ENCODE measurements at places on chromosomes 1 and 21.

- no peak for DNase-seq
These were observed 263.2 kb downstream of the TM2D1 start for GRCh38 chr1:61461406-61462384.

DNA sequence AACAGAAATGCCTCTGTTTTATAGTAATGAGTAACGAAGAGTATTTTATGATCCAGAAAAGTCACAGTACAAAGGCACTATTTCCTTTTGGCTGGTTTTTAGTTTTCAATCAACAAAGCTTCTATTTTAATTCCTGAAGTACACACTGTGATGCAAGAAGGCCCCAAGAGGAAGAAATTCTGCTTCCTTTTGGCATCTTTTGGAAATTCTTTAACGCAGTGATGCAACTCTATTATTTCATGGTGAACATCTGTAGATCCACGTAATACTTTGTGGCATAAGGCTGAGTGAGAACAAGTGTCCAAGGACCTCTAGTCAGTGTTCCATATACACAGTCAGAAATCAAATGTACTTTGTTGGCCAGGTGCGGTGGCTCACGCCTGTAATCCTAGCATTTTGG, 137.5 kb downstream of the TGFB2 start:
- no peak for DNase-seq

DNA sequence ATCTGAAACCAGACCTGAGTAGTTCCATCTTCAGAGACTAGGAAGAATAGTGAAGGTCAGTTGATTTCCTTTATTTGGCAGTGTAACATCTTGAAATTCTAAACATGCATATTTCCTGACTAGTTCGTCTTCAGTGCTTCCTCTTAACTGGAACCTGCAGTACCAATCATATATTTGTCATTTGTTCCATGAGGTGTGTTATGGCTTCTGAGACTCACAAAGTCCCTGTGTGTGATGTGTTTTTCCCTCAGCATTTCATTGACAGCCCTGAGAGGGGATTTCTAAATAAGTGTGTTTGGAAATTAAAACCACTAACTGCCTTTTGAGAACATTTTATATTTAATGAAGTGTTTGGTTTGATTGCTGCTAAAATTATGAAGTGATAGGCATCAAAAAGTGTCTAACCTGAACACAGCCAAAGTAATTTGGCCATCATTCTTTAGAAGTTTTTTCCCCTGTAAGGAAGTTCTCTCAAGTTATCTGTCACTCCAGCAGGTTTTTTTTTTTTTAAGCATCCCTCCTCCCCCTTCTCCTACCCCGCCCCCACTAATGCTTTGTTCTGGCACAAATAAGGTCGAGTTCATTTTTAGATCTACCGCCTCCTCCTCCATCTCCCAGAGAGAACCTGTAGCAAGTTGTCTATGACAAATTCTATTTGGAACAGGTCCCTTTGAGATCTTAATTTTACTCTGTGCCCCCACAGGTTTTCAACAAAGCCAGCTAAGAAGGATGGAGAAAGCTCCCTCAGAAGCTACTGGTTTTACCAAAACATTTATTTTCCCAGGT, 61.4 kb downstream of the TMEM200B start:
- DNase-seq = no peak

DNA sequence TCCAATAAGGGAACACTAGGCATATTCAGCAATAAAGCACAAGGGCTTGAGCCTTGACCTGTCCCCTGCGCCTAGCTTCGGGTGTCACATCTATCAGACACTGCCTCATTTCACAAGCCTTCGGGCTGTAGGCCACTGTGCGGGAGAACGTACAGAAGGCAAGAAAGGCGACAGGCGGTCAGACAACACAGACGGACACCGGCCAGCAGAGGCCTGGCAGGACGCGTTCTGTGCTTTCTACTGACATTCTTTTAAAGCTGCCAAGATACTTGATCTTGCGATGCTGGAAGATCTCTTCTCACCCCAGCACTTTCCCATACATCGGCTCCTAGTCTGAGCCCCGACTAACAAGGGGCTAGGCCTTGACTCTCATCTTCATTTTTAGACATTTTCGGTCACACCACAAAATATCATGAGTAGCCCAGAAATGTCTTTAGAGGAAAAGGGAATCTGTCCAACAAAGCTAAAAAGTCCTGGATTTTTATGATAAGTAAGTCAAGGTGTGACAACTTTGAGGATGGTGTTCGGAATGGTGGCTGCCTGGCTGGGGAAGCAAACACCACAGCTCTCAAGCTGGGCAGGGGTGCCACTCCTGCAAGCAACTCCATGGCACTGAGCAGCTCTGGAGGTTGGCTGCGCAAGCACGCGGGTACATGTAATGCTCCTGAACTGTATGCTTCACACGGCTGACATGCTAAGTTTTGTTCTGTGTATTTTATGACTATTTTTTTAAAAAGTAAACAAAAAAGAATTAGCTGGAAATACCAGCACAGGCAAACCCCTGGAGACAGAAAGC, 18.7 kb downstream of the RIPK4 start:
- DNase-seq = no peak

DNA sequence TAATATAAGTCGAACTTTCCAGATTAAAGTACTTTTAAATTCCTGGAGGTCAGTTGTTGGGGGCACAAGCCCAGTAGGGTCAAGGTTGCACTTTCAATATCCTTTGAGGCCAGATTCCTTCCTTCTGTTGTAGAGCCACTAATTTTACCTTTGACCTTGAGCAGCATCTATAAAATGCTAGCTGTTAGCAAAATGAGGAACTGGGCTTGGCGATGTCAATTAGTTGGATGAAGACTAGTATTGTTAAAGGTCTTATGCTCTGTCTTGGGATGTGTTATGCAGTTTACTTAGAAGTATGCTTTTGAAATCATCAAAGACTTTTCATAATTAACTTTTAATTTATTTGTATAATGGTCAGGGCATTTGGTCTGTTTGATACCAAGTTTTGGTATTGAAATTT, 425.9 kb upstream of the PROX1 start:
- no peak for DNase-seq

- DNase-seq = no peak
These were observed 26.6 kb downstream of the A3GALT2 start for GRCh38 chr1:33294071-33295010.

DNA sequence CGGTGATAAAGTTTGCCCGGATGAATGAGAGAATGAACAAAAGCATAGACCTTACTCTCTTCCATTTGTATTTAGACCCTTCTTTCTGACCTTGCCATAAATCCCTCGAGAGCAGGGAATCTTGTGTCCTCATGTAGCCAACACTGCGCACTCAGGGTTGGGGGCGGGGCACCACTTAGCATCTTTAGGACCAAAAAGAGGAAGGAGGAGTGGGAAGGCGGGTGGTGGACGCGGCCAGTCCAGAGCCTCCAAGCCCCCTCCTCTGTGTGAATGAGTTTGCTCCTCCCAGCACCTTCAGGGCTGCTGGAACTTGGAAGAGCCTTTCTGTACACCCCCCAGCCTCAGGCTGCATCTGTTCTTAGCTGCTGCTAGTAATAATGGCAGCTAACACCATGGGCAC, 141.9 kb upstream of the TMEM51 start:
- DNase-seq = no peak

- no peak for DNase-seq
These were observed 78.9 kb downstream of the UBE2U start for GRCh38 chr1:64282351-64282750.

DNA sequence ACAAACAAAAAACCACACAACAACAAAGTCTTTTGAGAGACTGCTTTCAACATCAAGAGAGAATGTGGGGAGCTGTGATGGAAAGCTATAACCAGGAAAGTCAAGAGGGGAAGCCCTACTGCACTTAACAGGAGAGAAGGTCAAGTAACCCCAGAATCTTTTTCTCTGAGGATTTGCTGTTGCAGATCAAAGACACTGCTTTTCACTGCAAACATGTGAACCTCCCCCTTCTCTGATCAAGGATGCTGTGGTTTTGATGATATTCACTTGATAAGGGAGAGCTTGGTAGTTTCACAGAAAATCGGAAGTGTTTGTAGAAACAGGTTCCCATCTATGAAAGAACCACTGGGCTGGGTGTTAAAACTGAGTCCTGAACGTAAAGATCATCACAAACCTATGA, 4.8 kb downstream of the ETV3 start:
- DNase-seq = no peak

DNA sequence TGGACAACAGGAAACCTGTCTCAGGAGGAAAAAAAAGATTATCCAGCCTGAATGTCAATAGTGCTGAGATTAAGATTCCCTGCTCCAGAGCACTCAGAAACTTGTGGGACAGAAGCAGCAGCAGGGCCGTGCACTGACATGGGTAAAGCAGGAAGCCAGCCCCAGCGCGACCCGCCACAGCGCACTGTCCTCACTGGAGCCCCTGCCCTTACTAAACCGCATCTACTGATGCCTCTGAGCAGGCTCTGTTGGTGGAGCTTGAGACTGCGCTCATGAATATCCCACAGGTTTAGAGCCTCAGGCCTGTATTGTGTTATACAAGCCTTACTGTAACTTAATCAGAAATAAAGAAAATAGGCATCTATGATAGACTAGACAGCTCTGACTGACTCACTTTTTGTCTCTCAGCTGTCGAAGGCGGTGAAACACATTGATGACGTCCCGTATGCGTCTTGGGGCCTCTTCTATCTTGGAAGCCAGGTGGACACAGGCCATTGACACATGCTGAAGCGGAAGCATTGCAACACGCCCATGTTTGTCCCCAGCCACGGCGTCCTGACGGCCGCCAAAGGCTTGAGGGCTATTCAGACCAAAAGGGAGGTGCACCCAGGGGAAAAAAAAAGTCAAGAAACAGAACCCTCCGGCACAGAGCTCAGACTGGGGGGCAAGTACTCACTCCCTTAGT, 1.2 kb downstream of the CCNL2 start:
- DNase-seq = no peak

- DNase-seq = no peak
These were observed 122.7 kb downstream of the VAV3 start for GRCh38 chr1:107842241-107842640.

DNA sequence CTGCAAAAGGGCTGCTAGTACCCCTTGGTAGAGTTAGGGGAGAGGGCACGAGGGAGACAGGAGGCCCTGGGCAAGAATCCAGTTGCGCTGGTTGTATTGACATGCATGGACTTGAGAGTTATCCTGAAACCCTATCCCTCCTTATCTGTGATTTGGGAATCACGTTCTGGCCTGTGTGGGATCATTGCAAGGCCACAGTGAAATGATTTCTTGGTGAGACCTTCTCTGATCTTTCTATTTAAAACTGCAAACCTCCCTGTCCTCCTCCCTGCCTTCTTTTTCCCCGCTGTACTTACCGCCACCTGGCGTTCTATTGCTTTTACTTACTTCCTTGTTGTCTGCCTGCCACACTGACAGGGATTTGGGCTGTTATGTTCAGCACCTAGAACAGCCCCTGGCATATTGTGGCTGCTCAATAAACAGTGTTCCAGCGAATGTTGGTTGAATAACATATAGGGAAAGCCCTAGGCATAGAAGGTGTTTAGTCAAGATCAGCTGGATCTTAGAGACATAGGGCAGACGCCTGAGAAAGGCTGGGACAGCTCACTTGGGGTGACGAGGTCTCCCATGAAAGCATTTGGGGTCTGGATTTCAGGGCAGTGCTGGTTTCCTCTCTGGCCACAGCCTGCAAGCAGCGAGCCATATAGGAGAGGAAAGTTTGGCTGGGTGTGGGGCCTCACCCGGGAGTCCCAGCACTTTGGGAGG, 25.6 kb downstream of the ALPL start:
- DNase-seq = no peak

GRCh38 chr1:248804771-248805681, 20.7 kb downstream of the SH3BP5L start:
- no peak for DNase-seq

DNA sequence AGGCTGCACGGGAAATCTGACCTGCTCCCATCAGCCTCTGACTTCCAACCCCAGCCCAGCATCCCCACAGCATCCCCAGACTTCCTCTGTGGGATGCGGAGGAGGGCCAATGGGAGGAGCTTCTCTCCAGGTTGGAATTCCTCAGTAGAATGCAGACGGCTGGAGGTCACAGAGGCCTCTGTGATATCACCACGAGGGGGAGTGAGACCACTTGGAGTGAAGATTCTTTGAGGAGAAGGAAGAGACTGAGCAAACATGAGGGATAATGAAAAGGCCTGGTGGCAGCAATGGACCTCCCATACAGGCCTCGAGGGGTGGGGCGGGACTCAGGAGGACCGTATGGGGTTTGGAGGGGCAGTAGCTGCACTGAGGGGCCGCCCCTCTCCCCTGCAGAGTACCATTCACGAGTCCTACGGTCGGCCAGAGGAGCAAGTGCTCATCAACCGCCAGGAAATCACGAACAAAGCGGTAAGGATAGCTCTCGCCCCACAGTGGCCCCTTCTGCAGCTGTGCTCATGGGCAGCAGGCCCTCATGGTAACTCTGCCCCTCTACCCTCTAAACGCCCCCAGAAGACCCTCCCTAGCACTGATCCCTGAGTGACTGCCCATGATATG, at the start of gene CATSPER4:
Gene CATSPER4, plus strand, starts transcription at position 230 of the 615 bp plus-strand sequence. Its CDS starts 26 bp downstream, at position 256.
- DNase-seq = no peak

GRCh38 chr21:28104346-28104745, 888.3 kb downstream of the LTN1 start:
- DNase-seq = no peak

- DNase-seq = no peak
These were observed 58.4 kb upstream of the IFI44L start for GRCh38 chr1:78561856-78562255.

- DNase-seq = no peak
These were observed 7.2 kb upstream of the NHLH1 start for GRCh38 chr1:160359559-160360226.

DNA sequence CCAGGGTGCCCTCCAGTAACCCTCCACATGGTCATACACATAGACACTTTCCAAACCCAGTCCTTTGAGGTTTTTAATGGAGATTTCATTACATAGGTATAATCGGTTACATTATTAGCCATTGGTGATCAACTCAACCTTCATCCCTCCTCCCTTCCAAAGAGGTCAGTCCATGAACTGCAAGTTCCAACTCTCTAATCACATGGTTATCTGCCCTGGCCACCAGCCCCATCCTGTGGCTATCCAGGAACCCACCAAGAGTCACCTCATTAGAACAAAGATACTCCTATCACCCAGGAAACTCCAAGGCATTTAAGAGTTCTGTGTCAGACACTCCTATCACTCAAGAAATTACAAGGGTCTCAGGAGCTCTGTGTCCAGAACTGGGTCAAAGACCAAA, 12.2 kb downstream of the ATP1A4 start:
- no peak for DNase-seq

DNA sequence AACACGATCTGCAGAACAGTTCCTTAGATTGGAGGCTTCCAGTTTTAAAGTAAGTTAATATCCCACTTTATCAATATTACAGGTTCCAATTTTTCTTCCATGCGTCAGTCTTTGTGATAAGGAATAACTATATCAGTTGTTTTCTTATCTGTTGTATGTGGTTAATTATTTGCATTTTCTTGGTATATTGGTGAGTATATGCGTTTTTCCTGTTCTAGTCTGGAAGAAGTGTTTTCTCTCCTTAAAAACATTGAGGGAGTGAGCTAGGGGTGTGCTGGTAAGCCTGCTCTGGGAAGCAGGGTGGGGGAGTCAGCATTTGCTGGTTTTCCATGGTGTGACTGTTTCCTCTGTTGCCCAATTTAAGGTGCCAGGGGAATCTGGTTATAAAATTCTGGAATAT, 50.2 kb upstream of the KIF1B start:
- DNase-seq = no peak

DNA sequence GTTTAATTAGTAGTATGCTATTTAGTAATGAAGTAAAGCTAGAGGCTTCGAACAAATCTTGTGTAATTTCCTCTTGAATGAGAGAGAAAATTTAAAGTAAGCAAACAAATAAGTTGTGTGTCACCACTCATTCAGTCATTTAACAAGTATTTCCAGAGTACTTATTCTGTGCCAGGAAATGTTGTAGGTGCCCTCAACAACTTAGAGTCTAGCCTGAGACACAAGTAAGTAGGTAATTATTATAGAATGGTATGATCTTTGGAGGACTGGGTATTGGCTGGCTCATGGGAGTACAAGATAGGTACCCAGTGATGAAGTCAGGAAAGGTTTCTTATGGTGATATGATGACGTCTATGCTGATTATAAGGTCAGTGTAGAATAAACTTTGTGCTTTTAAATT, 17.4 kb upstream of the METTL18 start:
- DNase-seq = no peak

All from CD4-positive, alpha-beta T cell (primary cell).